NCI-H1092 treated with DMSO at 0.1 percent for 48 hours (cell line): ENCODE measurements at places on chromosomes 4 and X.

- no peak for DNase-seq
Measured at GRCh38 chr4:122960611-122961000, 38.2 kb upstream of the NUDT6 start.

GRCh38 chr4:45358573-45359506 is 632.5 kb upstream of the GNPDA2 start:
- DNase-seq, result no peak

- no peak for DNase-seq
Measured at GRCh38 chr4:185381288-185382196, 14.2 kb downstream of the LRP2BP start.

GRCh38 chrX:7027071-7027470 is 120.4 kb upstream of the STS start:
- peak; percentile 38 for DNase-seq

DNA sequence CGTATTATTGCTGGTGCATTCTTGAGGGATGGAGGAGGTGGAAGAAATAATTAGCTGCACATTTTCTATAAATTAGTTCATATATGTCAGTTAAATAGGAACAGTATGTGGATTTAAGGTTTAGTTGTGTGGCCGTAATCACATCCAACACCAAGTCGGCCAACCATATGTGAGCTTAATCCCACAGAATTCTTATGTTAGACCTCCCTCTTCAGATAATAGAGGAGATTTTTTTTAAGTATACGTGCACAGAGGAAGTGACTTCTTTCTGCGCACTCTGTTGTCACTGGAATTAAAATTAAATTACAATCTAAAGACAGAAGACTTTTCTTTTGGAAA is 2.1 kb downstream of the SEPTIN11 start:
- no peak for DNase-seq

DNA sequence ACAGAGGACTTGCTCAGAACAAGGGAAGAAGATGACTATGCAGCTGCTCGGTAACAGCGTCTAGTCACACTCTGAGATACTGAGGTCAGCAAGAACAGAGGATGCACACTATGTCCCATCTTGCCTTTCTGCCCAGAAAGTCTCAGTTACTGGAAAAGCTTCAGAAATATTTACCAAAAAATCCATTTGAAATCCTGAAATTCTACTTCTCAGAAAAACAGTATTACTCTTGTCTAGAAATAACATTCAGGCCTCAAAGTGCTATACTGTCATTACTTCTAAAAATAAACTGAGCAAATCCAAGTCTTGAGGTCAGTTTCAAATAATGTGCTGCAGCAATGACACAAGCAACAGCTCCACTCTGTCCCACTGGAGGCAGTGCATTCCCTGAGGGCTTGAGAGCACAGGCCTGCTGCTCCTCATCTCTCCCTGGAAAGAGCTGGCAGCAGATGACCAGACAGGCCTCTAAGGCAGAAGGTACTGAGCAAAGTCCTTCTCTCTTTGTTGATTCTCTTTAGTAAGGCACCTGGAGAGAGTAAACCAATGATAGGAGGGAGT is 76.9 kb downstream of the CAMK2D start:
- DNase-seq, result no peak

DNA sequence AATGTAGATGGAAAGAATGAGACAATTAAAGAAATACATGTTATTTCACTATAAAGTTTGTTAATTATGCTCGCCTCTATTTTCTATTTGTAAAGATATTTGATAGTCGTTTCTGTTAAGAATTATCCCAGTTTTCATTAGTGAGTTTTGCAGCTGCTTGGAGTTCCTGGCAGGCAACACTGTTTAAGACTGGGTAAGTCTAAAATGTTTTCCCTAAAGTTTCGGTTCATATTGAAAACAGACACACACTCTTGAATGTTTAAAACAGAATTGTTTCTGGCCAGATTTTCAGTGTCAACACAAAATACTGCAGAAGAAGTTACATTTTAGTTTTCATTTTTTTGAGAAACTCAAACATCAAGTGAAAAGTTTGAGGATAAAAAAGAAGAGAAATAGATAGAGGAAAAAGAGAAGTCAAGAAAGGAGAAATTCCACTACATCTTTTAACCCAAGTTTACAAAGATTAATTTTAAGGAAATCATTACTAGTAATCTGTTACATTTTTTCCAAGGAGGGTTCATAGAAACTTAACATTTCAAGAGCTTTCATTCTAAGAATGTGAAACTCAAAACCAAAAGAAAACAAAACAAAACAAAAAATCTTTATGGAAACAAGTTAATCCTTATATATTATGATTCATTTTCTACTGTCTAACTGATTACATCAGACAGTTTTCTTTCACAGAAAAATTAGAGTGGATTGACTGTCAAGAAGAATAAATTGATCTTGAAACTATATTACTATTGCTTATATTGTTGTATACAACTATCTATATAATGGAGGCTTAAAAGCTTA is 305.5 kb downstream of the FAT4 start:
- DNase-seq, result no peak

DNA sequence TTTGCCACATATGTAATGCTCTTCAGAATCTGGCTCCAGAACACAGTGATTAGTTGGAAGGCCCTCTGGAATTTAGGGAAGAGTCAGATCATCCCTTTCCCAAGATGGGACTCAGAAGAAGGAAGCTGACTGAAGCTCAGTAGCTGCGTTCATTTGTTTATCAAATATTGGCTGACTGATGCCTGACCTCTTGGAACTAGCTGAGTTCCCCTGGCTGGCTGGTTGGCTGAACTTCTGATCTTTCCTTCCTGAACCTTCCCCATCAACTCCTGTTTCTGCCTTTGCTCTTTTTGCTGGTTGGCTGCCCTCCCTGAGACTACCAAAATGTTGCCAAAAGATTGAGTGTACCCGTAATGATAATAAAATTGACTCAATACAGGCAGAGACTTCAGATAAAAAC is 866.5 kb upstream of the INTU start:
- DNase-seq, result no peak

- DNase-seq, result no peak
Measured at GRCh38 chr4:117634716-117635115, 399.6 kb upstream of the NDST3 start.

DNA sequence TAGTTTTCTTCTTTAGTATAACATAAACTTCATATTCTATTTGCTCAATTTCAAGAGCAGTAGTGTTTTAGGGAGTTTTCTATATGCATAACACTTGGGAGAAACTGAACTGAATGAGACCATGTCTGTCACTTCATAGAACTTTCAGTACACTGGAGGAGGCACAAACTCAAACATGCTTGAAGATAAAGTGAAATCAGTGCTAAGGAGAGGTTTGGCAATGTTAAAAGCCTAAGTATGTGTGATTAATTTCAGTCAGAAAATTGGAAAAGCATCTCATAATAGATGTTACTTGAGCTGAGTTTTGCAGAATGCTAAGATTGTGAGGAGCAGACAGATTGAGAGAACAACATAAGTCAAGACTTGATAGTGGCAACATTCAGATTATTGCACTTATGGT is 411.2 kb upstream of the HS3ST1 start:
- no peak for DNase-seq

DNA sequence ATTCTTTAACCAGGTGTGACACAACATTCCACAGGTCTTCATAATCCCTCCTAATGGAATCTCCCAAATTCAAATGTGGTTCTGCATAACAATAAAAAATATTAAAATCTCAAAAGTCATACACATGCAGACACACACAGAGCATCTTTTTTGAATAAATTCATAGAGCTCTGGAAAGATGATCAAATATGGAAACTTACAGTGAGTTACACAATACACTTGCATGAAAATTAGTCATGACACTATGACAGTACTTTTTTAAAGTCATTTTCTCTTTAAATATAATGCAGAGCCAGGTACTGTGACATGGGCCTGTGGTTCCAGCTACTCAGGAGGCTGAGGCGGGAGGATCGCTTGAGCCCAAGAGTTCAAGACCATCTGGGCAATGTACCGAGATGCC is 38.9 kb downstream of the DDX60L start:
- no peak for DNase-seq

GRCh38 chr4:24988776-24989175 is 42.0 kb downstream of the LGI2 start:
- peak; percentile 9 for DNase-seq

GRCh38 chr4:140904904-140905303 is 148.7 kb upstream of the TBC1D9 start:
- no peak for DNase-seq

DNA sequence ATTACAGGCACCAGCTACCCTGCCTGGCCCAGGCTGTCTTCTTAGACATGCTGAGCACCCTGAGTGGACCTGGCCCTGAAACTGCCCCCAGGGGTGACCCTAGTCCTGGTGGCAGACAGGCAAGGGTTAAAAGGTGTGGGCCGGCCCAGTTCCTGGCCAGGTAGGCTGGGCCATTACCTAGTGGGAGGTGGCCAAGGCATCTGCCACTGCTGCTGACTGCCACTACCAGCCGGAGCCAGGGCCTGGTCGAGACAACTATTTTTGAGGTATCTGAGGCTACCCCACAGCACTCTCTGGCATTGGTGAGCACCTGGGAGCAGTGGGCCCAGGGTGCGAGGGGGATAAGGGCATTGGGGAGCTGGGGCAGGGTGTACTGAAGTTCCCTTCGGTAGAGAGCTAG is at the start of gene CCDC120:
Gene CCDC120 (plus strand): TSS at position 206 of the 400 bp plus-strand sequence. CDS start 3,043 bp downstream, outside the sequence.
- DNase-seq, result no peak

DNA sequence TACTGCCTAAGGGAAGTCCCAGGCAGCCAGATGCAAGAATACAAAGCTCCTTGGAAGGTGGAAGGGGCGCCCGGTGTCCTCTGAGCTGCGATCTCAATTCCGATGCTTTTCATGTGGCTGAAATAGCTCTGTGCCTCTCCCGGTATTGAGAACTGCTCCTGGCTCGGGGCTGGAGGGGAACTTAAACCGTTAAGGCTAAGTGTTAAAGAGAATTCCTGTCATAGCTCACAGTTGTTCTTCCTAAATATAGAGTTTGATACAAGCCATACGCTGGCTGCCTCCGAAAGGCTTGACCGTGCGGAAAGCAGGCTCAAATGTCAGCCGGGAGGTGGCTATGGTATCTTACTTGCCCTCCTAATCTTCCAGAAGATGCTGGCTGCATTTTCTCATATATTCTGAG is at the start of gene SMPX:
Gene SMPX (minus strand): TSS at position 157 of the 400 bp plus-strand sequence. CDS start 3,826 bp downstream, outside the sequence.
- no peak for DNase-seq

DNA sequence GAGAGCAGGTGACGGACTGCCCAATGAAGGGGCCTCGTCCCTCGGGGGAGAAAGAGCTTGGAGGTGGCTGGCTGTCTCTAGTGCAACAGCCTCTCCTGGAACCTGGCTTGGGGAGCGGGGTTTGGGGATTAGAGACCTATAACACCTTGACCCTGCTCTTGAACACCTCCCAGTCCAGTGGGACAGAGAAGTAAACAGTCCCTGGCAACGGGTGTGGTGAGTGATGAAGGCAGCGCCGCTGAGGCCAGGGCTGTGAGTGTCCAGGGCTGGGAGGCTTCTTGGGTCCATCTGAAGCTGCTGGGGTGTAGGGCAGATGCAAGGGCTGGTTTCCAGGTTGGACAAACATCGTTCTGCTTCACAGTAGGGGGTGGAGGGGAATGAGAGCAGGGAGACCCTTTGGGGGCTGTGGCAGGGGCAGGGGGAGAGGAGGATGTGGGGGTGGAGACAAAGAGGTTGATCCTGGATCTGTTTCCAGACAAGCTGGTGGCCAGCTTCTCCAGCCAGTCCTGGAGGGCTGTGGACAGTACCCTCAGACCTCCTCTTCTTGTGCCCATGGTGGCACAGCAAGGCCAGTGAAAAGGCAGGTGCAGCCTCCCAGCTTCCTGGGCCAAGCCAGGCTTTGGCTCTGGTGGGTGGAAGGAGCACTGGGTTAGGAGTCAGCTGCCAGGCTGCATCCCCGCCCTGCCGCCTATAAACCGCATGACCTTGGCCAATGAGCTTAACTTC is 3.8 kb downstream of the NSG1 start:
- DNase-seq, result no peak

DNA sequence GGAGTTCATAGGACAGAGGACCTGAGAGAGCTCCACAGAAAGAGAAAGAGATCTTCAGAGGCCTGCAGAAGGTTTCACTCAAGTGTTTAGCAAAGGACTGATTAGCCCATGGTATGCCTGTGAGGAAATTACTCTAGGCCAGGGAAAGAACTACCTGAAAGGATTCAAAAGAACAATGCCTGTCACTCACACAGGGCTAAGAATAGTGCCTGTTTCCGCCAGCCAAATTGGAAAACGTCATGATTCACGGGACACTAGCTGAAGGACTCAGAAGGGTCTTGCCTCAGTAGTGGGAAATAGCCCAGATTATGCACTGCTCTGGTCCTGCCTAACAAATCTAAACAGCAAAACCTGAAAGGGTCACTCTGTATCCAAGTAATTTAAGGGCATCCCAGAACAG is 21.1 kb downstream of the SYTL4 start:
- no peak for DNase-seq

DNA sequence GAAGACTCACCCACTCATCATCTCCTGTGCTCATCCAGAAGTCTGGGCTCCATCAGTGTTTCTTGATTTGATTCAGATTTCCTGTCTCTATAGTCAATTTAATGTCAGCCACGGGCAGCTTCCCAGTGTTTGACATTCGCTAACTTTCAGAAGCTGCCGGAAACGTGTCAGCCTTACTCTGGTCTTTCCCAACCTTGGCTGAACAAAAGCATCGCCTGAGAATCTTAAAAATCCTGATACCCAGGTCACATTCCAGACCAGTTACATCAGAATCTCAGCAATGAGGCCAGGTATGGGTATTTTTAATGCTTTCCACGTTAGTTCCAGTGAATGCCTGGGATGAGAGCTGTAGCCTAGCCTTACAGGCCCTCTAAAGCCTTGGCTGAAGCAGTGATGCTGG is 233.8 kb downstream of the FRMPD4 start:
- no peak for DNase-seq

DNA sequence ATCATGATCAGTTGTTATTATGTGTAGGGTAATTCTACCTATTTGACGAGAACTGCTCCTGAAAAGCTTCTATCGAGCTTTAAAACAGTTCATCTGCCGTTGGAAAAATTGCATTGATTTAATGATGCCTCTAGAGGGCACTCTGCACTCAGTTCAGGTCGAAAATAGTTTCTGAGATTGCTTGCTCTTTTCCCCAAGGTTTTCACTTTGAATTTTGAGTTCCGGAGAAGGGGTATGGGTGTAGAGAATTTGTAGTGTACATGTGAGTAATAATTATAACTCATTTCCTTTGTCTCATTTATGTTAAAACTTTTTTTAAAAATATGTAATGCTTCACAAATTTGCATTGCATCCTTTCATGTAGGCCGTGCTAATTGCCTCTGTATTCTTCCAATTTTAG is 28.4 kb upstream of the TNIP3 start:
- DNase-seq, result peak; percentile 18
